Hippocampal formation (tissue), 2 donors: ENCODE measurements at places on chromosomes 5 and 9.

GRCh38 chr5:133531594-133531993 lies 80.7 kb downstream of the FSTL4 start:
- DNase-seq: no peak

GRCh38 chr9:90904706-90905478 lies 103.3 kb downstream of the SYK start:
- no peak for DNase-seq

GRCh38 chr5:68547622-68548021 lies 332.1 kb downstream of the PIK3R1 start:
- no peak for DNase-seq

DNA sequence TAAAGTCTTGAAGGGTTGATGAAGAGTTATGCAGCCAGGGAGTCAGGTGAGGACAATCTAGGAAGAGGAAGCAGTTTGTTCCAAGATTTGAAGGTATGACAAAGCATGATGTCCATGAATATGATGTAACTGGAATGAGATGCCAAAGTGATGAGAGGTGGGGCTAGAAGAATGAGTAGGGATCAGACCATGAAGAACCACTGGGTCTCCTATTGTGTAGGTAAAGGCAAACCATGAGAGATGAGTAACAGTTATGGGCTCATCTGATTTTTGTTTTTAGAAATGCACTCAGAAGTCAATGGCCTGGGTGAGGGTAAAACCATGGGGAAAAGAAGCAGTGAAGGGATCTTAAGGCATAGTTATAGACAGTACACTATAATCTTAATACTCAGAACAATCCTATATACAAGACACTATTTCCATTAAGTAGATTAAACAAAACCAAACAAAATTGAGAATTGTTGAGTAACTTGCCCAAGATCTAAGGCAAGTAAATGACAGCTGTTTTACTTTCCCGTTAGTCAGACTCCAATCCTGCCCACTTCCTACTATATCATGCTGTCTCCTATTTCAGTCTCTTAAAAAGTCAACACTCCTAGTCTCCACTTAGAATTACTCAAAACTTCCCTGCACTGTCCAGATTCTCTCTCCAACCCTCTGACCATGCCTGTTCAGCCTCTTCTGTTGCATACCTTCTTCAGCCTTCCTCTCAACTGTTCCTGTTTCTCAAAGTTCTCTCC lies 393.8 kb upstream of the MEF2C start:
- DNase-seq: no peak

DNA sequence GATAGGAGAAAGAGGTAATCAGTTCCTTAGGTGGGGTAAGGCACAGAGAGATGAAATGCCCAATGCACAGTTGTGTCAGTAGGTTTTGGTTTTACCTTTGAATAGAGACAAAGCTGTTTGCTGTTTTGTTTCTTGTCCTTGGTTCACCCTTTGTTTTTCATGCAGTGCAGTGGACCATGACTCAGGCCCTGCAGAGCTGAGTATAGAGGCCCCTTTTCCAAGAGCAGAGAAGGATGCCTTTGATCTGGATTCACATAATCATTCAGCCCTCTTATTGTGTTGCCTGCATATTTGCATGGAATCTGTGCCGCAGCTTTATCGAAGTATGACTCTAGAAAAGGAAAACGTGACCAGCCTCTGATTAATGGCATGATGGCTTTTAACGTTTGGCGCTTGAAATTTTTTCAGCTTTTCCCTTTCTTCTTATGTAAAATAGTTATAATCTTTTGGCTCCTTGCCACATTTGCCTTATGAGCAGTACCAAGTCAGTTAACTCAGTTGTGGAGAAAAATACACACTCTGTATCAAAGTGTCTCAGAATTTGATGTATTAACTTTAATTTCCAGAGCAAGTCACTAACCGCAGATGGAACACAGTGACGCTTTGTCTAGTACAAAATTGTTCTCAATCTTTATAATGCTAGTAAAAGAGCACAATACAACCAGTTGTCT lies 197.6 kb downstream of the KDM4C start:
- DNase-seq: peak; percentile 55

- DNase-seq: no peak
Observed at GRCh38 chr9:89177944-89178829, at the start of gene SHC3. SHC3 (minus strand) TSS chr9:89178818; CDS start chr9:89178460, 358 bp downstream.

- DNase-seq: no peak
Observed at GRCh38 chr5:124453221-124454051, 293.0 kb downstream of the ZNF608 start.

- DNase-seq: no peak
Observed at GRCh38 chr9:105978826-105979225, 284.5 kb downstream of the TMEM38B start.

DNA sequence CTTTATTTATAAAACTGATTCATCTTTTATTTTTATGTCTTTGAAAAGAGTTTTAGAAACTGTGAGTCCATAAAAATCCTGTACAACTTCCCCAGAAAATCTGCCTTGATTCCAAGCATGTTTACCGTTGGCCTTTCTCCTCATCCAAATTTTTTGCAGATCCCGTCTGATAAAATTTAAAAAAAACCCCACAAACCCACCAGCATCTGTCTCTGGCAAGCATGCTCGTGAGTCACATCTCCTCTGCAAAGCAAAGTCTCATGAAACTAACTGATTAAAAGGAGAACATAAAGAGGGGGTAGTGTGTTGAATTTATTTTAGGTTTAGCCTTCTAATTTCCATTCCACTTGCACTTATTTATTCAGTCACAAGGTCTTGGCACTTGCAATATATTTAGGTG lies 109.4 kb downstream of the MAT2B start:
- DNase-seq: peak; percentile 43

- DNase-seq: no peak
Observed at GRCh38 chr5:149141224-149141956, at the start of gene ABLIM3. ABLIM3 (plus strand) TSS chr5:149141493; CDS start chr5:149142096, 603 bp downstream.

DNA sequence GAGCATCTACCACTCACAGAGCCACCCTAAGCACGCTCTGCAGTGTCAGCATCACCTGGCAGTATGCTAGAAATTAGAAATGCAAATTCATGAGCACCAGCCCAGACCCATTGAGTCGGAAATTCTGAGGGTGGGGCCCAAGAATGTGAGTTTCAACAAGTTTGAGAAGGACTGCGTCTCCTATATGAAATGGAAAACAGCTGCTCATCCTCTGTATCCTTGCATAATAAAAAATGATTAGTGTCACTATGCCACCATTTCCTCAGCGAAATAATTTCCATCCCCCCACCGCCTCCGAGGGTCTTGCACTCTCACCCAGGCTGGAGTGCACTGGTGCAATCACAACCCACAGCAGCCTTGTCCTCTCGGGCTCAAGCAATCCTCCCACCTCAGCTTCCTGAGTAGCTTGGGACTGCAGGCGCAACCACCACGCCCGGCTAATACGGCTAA lies 1.3 kb upstream of the IQGAP2 start:
- DNase-seq: no peak

GRCh38 chr9:109597496-109597895 lies 99.4 kb upstream of the PTPN3 start:
- no peak for DNase-seq

GRCh38 chr5:136484808-136485325 lies 119.5 kb upstream of the TRPC7 start:
- DNase-seq: no peak

DNA sequence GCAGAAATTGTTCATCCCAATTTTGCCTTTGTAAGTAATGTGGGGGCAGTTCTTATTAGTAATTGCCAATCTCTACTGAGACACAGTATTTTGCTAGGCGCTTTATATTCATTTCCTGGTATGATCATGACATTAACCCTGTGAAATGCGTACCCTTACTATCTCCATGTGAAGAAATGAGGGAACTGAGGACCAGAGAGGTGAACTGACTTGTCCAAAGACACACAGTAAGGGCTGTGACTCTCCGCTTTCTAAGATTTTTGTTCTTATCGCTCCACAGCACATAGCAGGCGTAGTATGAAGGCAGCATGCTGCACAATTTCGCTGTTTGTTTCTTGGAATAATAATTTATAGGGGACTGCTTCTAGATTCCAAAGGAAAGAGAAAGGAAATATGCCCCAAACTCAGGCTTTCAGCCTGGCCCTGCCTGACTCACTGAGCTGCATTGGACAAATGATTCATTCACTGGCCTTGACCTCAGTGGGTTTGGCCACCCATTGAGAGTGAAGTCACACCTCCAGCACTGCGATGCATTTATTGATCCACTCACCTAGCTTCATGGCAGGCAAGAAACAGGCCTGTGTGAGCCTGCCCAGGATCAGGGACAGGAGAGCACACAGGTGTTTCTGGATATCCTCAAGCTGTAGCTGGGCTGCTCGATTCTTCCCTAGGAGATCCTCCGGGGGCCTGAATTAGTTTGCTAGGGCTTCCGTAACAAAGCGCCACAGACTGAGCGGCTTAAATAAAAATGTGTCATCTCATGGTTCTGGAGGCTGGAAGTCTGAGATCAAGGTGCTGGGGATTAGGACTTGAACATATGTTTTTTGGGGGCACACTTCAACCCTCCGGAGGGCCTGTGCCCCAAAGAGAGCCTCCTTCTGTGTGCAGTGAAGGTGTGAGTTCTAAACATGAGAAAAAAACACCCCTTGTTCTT lies 7.2 kb upstream of the DUSP1 start:
- no peak for DNase-seq

DNA sequence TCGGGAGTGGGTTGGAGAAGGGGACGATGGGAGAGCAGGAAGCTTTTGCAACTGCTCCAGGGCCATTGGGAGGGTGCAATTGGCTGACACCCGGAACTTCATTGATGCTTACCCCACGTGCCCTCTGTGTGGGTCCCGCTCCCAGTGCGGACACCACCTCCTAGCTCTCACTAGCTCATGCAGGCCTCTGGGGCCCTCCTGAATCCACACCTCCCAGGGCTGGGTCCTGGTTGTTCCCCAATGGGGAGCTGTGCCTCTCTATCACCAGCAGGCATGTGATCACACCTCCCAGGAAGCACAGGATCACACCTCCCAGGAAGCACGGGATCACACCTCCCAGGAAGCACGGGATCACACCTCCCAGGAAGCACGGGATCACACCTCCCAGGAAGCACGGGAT lies 32.1 kb upstream of the FCN2 start:
- DNase-seq: no peak

GRCh38 chr5:89452081-89452480 lies 569.1 kb upstream of the MEF2C start:
- DNase-seq: no peak

DNA sequence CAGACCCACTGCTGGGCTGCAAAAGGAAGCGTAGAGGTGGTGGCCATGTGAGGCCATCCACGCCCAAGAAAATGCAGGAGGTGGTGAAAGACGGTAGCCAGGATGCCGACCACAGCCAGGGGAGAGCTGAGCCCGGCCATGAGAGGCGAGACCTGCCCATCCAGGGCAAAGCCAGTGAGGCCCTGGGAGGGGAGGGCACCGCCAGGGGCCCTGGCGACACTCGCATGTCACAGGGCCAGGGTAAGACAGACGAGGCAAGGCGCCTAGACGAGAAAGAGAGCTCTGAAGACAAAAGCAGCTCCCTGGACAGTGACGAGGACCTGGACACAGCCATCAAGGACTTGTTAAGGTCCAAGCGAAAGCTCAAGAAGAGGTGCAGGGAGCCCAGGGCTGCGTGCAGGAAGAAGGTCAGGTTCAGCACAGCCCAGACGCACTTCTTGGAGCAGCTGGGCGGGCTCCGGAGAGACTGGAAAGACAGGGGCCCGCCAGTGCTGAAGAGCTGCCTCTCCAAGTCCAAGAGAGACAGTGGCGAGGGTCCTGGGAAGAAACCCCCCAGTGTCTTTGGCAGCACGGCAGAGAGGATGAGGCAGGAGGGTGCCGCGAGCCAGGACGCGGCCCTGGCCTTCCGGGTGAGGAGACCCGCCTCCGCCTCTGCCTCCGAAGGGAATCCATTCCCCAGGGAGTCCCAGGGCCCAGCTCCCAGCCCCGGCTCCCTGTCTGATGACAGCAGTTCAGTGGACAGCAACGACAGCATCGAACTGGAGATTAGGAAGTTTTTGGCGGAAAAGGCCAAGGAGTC lies 6.9 kb downstream of the PPP1R26 start:
- no peak for DNase-seq

DNA sequence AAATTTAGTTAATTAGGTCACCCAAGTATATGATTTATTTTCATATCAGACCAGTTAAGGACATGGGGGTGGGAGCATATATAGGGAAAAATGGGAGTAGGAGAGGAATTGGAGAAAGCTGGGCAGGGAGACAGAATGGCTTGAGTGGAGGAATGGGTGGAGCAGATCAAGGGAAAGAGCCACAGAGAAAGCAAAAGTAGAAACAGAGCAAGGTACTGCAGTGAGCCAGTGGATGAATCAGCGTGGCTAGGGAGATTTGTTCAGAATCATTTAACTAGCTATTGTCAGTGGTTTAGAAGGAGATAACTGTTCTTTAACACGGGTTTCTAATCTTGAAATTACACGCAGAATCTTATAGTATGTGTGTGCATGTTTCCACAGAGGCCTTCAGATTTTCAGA lies 37.4 kb downstream of the SNX24 start:
- DNase-seq: no peak

- DNase-seq: no peak
Observed at GRCh38 chr5:106017243-106017857, 1653.4 kb downstream of the EFNA5 start.

GRCh38 chr9:130478736-130479575 lies 34.2 kb downstream of the ASS1 start:
- no peak for DNase-seq

DNA sequence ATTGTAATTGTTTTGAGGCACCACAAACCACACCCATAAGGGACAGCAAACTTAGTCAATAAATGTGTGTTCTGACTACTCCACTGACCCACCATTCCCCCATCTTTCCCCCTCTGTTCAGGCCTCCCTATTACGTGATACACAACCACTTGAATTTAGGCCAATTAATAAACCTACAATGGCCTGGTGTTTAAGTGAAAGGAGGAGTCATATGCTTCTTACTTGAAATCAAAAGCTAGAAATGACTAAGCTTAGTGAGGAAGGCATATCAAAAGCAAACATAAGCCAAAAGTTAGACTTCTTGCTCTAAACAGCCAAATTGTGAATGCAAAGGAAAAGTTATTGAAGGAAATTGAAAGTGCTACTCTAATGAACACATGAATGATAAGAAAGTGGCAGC lies 14.6 kb downstream of the ZBTB43 start:
- DNase-seq: no peak

GRCh38 chr5:141618030-141618803 lies 583 bp downstream of the DIAPH1 start:
- DNase-seq: no peak

DNA sequence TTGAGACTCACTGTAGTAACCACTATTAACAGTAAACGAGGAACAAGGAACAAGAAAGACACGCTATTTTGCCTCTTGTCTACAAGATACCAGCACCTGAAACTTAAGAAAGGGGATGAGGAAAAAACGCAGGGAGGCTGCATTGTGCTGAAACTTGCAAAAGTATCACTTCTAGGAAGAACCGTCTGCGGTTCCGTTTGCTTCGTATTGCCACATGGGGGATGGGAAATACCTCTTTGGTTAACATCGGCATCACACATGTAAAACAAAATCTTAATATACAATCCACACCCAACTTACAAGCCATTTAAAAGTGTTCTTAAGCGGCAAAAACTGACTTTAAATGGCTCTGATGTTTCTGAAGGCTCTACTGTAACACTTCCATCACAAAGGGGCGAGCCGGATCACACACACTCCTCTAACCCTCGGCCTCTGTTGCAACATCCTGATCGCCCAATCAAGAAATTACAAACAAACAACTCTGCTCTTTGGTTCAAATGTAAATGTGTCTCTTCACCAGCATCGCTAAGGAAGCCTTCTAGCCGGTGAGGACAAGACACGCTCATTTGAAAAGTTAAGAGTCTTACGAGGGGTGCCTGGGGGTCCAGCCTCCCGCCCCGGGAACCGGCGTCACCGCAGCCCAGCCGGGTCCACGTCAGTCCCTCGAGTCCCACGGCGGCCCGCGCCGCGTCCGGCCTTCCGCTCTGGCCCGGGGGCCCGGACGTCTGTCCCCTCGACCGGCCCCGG lies 621 bp downstream of the SEC16A start:
- no peak for DNase-seq
